ENCODE measurements at places on chromosomes 7 and 10.

- DNase-seq = no peak
These were observed 170.1 kb downstream of the FANK1 start for GRCh38 chr10:126066456-126066855.

DNA sequence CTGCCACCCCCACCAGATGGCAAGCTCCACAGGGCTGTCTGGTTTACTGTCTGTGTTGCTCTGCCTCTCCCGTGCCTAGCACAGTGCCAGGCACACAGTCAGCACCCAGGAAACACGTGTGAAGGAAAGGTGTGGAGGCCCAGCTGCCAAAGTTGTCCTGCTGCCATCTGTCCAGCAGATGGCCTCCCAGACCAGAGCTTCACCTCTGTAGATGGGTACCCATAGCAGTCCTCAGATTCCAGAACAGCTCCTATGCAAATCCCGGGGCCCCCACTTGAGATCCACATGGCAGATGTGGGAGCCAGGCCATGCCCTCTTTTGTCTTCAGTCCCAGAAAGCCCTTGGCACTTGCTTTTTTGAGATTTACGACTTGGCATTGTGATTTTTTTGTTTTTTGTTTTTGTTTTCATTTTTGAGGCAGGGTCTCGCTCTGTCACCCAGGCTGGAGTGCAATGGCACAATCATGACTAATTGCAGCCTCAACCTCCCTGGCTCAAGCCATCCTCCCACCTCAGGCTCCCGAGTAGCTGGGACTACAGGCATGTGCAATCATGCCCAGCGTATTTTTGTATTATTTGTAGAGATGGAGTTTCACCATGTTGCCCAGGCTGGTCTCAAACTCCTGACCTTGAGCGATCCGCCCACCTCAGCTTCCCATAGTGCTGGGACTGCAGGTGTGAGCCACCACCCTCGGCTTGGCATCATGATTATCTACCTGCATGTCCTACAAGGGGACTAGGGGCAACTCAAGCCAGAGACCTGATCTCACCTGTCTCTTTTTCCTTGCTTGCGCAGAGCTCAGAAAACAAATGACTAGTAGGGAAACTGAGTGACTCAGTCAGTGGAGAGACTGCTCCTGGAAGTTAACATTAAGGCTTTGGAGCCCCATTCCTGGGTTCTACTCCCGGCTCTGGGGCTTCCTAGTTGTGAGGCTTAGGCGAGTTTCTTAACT lies 16.9 kb upstream of the PALD1 start:
- no peak for DNase-seq

- DNase-seq = no peak
These were observed 1.0 kb downstream of the SEPHS1 start for GRCh38 chr10:13347043-13347499.

GRCh38 chr10:5603091-5603847 lies 63.1 kb downstream of the ASB13 start:
- no peak for DNase-seq

GRCh38 chr7:51569581-51569980 lies 253.0 kb upstream of the COBL start:
- DNase-seq = no peak

DNA sequence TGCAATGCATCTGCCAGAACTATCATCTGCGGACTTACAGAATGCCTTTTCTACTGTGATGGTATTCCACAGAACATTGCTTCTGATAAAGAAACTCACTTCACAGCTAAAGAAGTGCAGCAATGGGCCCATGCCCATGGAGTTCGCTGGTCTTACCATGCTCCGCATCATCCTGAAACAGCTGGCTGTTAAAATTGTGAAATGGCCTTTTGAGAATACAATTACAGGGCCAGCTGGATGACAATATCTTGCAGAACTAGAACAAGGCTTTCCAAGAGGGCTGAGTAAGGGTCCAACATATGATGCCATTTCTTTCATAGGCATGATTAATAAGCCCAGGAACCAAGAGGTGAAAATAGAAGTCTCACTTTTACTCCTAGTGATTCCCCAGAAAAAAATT lies 104.1 kb upstream of the ADCY1 start:
- DNase-seq = no peak

- no peak for DNase-seq
These were observed 4.4 kb downstream of the SPRN start for GRCh38 chr10:133420028-133420427.

DNA sequence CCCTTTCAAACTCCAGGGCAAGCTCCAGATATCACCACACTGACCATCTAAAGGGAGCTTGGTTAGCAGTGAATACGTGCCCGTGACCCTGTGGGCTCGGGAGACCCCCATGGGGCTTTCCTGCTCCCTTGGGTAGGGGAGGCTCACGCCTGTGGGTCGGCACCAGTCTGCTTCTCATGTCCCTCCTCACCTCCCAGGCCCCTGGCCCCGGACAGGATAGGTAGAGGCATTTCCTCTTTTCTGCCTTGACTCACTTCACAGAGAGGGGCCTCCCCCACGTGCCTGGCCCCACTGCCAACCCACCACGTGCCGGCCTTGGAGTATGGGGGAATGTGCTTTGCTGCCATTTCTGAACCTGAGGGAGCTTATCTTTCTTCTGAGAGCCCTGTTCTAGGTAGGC lies 131.3 kb upstream of the FAM20C start:
- DNase-seq = no peak

- no peak for DNase-seq
These were observed 350.1 kb upstream of the COBL start for GRCh38 chr7:51666751-51667150.

DNA sequence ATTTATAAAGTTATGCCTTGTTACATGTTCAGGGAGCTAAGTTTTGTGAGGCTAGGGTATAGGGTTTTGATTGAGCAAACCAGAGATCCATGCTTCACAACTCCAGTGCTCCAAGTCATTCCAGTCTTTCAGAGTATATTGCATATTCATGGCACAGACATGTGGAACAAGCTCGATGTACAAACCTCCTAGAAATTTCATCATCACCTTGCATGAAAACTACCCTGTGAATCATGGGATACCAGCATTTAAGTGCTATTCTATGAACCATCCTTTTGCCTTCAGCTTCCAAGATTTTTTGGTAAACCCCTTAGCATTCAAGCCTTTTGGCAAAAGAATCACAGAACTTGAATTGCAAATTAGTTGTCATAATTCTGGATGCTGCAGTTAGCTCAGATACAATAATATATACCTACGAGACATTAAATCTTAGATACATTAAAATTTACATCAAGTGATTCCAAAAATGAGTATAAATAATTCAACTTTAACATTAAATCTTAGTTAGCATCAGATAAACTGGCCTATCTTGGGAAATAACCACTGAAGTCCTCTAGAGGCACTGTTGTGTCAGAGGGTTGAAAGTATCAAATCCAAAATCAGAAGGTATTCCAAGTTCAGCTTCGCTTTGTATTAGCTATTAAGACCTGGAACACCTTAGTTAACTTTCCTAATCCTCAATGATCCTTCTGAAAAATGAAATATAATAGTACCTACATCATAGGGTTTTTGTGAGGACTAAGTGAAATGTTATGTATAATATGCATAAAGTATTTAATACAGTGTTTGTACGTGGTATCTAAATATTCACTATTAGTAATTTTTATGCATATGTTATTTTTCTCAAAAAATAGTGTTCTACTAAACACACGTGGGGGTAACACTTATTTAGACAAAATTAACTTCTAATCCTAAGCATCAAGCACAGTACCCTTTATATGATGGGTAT lies 55.5 kb upstream of the CABCOCO1 start:
- no peak for DNase-seq

GRCh38 chr10:48818861-48819520 lies 120.6 kb downstream of the LRRC18 start:
- no peak for DNase-seq

DNA sequence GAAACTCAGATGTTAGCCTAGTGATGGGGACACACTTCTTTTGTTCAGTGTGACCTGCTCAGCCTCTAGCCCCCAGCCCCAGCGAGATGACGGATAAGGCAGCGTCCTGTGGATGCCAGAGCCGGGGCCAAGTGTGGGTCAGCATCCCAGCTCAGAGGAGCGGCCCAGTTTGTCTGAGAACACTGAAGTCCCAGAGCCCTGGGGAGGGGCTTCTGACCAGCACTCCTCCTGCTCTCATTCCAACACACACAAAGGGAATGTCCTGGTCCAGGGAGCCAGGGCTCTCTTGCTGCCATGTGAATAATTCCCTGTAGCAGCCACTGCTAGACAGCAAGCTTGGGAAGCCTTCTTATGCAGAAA lies 4.5 kb upstream of the ATP6V0E2 start:
- no peak for DNase-seq

DNA sequence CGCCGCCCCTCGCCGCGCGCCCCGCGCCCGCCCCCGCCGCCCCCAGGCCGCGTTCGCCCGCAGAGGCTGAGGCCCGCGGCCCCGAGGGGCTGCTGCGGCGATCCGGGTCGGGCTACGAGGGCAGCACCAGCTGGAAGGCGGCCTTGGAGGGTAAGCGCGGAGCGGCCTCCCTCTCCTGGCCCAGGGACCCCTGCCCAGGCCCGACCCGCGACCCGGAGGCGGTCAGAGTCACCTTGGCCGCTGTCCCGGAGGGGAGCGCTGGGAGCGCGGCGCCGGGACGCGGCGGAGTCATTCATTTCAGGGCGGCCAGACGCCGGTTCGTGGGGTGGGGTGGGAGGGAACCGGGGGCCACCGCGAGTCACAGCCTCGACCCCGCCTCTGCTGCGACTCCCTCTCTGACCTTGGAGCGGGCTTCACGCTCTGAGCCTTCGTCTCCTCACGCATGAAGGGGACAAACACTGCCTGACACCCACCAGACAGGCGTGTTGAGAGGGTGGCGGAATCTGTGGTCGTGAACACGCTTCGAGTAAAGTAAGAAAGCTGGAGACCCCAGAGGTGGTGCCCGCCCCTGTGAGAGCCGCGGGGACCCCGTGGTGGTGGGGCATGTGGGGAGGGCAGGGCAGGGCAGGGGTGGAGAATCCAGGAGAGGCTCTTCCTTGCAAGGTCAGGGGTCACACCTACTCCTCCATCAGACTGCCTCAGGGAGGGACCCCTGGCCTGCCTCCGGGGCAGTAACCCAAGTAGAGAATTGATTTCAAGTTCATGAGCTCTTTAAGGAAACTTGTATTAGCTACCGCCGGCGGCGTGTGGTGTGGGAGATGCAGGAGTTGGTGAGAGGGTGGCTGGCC lies 707 bp downstream of the CLEC2L start:
- no peak for DNase-seq

DNA sequence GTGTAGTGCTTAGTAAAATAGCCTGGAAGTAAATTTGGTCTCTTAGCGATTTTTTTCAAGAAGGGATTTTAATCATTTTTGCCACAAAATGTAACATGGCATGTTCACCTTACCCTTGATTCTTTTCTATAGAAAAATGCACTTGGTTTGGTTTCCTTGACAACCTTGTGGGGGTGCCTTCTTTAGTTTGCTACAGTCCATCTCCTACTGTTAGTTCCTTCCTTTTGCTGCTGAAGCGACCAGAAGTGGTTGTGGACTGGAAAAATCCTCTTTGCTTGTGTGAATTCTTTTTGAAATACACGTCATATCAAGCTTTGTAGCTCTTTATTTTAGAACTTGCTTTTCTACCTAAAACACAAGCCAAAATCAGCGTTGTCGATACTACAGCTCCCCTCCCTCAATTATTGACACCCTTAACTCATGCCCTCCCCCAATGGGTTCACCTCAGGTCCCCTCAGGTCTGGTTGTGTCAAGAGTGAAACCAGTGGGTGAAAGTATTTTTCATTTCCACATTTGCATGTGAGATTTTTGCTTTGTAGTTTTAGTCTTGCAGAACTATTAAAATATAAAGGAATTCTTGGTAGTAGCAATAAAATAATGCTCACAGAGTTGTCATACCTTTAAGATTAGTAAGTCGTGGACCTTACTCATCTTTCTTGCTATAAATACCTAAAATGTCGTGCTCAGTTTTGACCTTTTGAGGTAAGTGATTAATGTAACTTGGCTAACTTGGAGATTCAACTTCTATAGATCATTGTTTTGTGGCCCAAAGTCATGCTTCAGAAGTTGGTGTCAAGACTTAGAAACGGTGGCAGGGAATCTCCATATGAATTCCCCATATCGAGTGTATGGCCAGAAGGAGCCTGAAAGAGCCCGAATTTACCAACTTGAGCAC lies 1.5 kb downstream of the ACTR3B start:
- no peak for DNase-seq

DNA sequence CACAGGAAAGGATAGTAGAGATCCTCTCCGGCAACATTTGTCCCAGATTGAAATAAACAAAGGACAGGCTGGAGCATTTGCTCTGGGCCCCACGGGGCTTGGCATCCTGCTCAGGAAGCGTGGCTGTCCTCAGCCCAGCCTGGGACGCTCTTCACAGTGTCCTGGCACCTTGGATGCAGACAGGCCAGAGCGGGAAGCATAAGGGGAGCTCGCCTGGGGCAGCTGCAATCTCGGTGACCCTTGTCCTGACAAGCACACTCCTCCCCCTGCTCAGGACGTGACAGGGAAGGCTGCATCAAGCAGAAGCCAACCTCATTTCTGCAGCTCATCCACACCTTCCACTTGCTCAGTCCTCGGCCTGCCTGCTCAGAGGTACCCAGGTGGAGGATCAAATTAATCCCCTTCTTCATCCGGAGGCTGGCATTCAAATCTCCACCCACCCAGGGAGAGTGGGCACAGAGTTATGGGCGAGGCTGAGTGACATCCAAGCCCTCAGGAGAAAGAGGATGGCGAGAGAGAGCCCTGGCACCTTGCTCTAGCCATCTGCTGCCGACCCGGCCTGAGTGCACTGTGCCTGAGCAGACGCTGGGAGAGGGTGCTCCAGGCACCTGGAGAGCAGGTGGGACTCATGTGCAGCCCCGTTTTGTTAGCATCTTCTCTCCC lies 47.6 kb downstream of the ABRAXAS2 start:
- no peak for DNase-seq

DNA sequence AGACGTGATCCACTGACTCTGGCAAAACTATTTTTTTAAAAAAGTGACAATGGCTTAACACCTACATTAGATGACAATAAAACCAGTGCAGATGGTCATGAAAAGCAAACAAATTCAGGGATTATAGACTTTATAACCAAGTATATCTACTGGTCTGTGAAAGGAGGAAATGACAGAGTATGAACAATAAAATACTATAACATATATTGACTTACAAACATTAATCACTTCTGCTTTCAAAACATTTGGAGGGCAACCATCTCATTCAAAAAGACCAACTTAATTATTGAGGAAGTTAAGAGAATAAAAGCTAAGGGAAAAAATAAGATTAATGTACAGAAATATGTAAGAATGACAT lies 34.8 kb downstream of the JMJD1C start:
- DNase-seq = no peak

GRCh38 chr7:78493401-78493800 lies 694.8 kb downstream of the PHTF2 start:
- no peak for DNase-seq

DNA sequence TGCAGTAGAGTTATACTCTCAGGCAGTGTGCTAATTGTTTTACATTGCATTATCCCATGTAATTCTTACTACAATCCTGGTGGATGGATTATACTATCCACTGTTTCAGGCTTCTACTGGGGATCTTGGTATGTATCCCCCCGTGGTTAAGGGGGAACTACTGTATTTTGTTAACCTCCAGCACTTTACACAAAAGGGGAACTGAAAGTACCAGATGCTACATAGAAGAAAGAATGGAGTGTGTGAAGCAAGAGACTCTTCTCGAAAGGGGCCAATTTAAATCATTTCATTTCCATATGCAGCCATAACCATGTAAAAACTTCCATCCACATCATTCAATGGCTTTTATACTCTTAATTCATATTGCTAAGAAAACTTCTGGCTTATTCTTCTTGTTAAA lies 69.4 kb downstream of the C1GALT1 start:
- DNase-seq = no peak

GRCh38 chr7:47968847-47969774 lies 10.3 kb downstream of the HUS1 start:
- DNase-seq = peak; percentile 44

GRCh38 chr10:52807803-52808202 lies 35.2 kb upstream of the MBL2 start:
- DNase-seq = no peak
